NCI-H460 (cell line): ENCODE measurements at places on chromosomes 4 and X. TPM values are rescaled to one million over a fixed set of nuclear protein-coding genes. Genes with fewer than 3 reads are reported as not detected.

Gene SLC9B1
- 0.12 and 0.26 TPM in 2 replicates for total RNA-seq

DNA sequence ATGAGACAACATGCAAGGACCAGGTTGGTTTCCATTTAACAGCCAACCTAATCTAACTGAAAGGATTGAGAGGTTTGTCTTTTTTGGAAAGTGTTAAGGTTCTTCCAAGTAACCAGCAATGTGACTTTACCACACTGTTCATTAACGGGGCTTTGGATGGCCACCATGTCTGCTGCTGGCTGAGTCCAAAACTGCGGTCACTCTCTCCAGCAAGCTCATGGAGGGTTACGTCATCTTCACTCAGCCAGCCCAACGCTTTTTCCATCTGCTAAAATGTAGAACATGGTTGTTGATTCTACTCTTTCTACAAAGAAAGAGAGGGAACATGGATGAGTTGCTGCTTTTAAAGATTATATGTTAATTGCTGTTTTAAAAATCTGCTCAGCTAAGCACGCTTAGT, 11.0 kb downstream of the PKD2 start:
- DNase-seq: no peak

DNA sequence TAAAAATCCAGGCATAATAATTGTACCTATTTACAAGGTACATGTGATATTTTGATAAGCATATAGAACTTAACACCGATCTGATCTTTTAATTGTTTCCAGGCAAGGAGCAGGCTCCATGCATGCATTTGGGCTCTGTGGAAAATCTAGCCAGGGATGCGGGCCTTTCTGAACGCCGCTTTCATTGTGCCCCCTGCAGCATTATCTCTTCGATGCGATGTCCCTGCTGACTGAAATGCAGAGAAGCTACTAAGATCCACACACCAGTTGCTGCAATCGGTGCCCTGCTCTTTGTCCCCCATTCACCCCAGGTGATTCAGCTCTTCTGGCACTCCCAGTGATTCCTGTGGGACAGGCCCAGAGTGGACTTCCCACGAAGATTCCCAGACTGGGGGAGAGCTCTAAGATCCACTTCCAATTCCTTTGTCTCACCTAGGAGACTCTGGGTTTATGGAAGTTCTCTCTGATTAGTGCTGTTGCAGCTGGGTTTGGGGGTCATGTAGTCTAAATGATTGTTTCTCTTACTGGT, 254.3 kb upstream of the AGA start:
- no peak for DNase-seq

- DNase-seq: no peak
Observed at GRCh38 chrX:120236687-120237479, 13.7 kb upstream of the ZBTB33 start.

- no peak for DNase-seq
Observed at GRCh38 chr4:121554382-121554781, 142.4 kb downstream of the ANXA5 start.

DNA sequence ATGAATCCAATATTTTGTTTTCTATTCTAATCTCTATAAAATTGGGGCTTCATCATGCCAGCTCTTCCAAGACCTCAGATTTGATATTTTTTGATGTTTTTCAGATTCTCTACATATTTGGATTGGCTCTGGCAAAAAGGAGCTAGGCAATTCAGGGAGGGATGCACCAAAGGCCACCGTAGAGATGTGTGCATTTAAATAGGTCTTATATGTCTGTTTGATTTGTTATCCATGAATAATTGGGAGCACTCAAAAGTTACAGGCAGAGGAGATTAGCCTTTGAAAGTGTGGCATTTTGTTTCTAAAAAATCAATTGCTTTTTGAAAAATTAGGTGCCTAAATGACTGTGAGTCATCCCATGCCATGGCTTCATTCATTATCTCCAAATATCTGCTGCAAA, 147.1 kb upstream of the RPS6KA6 start:
- DNase-seq: no peak

DNA sequence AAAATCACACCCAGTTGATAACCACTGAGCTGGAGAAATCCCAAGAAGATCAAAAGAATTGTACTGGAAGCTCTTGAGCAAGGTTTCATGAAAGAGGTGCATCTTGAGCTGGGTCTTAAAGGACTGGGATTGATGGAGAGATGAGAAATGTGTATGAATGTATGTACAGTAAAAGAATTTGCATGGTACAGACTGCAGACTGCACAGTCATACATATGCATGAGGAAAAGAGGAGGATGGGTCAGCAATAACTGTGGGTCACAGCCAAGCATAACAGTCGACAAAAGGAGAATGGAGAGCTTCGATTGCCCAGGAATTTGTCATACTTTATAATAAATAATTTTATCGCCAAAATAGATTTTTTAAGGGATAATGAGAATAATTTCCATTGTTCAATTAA, 4.8 kb upstream of the RELL1 start:
- no peak for DNase-seq

Gene ZFX
- 33.7 and 34.7 TPM in 2 replicates for total RNA-seq

Gene PPP1R3F
- total RNA-seq: 7.3 and 7.9 TPM in 2 replicates

DNA sequence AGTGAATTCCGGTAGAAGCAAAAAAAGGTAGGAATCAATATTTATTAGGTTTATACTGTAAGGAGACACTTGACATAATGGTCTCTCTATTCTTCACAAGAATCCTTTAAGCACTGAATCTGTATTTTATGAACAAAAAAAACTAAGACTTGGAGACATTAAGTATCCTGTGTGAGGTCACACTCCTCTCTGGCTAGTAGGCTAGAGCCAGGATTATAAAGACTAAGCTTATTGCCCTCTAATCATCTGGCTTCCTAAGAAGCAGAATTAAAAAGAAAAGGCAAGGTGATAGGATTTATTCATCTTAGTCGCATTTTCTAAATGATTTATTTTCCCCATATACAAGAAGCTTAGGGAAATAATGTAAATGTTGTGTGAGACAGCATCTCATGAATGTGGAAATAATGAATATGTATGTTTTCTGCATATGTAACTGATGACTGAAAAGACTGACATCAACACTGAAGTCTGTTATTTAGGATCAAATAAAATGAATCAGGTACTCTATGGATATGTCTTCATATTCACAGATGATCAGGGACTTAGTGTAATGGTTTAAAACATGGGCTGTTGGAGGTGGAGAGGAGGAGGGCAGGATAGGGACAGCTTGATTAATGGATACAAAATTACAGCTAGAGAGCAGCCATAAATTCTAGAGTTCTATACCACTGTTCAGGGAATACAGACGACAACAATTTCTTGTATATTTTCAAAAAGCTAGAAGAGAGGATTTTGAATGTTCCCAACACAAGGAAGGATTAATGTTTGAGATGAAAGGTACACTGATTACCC, 30.4 kb upstream of the PRKG2 start:
- no peak for DNase-seq

Gene PAGE4
- total RNA-seq: not detected in 2 replicates

DNA sequence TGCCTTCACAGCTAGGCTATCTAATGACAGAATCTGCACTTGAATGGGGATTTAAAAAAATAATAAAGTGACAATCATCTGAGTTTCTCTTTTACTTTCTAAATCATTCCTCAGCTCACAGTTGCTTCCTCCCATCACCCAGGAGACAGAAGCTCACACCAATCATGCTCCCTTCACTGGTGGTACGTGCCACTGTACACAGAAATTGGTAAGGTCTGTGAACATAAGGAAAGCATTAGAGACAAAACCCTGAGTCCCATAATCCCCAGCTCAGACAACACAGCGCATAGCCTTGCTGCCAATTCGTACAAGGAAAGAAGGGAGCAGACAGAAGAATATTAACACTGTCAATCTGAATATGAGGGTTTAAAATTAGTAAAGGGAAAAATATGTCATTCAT, 133.1 kb downstream of the IDS start:
- no peak for DNase-seq

- no peak for DNase-seq
Observed at GRCh38 chr4:78809928-78810835, 34.0 kb downstream of the BMP2K start.

GRCh38 chr4:79399076-79399475, 9.0 kb downstream of the GK2 start:
- no peak for DNase-seq

- DNase-seq: no peak
Observed at GRCh38 chr4:109691411-109691920, 11.8 kb downstream of the CASP6 start.

Gene GYPE
- 1.3 and 2.3 TPM in 2 replicates for total RNA-seq

DNA sequence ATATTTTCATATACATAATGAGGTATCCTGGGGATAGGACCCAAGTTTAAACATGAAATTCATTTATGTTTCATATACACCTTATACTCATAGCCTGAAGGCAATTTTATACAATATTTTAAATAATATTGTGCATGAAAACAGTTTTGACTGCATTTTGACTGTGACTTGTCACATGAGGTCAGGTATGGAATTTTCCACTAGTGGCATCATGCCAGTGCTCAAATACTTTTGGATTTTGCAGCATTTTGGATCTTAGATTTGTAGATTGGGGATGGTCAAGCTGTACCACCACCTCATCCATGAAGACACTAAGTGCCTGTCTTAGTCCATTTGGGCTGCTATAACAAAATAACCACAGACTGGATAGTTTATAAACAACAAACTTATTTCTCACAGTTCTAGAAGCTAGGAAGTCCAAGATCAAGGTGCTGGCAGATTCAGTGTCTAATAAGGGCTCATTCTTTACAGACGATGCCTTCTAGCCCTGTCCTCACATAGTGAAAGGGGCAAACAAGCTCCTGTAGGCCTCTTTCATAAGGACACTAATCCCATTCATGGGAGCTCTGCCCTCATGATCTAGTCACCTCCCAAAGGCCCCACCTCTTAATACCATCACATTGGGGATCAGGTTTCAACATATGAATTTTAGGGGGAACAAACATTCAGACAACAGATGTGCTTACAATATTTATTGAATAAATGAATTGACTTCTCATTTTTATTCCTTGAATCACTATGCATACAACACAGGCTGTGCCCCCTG, 9.4 kb downstream of the NUDT6 start:
- no peak for DNase-seq

Gene SULT1E1
- total RNA-seq: not detected in 2 replicates
